B cell (primary cell): ENCODE measurements at places on chromosomes 11 and 22.

DNA sequence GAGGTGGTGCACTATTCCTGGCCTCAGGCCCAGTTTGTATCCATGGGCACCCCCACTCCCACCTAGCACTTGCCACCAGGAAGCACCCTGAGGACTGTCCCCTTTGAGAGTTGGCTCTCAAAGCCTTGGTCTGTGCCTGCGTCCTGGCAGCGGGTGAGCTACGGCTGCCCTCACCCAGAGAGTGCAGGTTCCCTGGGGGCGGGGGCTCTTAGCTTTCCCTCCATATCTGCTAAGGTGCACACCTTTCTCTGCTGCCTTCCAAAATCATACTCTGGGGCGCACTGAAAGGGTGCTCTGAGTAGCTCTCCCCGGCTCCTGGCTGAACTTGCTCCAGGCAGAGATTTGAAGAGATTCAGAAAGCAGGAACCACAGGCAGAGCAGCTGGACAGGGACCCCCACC, 7.1 kb downstream of the KCNQ1 start:
- DNase-seq, result no peak

DNA sequence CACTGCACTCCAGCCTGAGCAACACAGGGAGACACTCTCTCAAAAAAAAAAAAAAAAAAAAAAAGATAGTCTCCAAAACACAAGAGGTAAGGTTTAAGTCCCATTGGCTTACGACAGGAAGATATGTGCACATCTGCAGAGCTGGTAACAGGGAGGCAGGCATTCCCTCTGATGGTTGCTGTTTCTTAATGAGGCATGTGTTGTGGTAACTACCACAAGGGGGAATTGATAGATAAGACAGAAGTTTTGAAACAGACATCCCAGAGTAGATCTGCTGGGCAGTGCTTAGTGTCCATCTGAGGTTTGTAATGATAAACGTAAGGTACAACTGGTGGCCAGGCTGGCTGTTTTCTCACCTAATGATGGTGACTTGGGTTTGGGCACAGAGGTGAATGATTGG, 4.7 kb downstream of the EIF1AD start:
- DNase-seq, result no peak

GRCh38 chr11:115920841-115921480, 416.7 kb upstream of the CADM1 start:
- DNase-seq, result no peak

GRCh38 chr22:22759889-22760546, 115.6 kb downstream of the GGTLC2 start:
- no peak for DNase-seq

DNA sequence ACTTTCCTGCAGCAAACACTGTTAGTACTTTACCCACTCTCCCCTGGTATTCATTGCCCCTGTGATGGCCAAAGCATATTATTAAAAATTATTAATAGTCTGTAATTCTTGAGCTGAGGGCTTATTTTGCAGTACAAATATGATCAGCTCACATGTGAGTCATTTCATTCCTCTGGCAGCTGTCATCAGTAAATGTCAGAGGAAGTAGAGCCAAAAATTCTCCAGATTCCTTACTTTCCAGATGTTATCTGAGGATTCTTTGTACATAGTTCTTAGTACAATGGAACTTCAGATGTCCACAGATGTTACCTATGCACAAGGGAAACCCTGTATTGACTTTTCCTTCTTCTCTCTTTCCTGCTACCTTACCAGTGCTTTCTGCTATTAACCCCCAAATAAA, 12.5 kb downstream of the OR5B3 start:
- no peak for DNase-seq

GRCh38 chr22:46183733-46184132, 33.4 kb downstream of the PPARA start:
- DNase-seq, result no peak

DNA sequence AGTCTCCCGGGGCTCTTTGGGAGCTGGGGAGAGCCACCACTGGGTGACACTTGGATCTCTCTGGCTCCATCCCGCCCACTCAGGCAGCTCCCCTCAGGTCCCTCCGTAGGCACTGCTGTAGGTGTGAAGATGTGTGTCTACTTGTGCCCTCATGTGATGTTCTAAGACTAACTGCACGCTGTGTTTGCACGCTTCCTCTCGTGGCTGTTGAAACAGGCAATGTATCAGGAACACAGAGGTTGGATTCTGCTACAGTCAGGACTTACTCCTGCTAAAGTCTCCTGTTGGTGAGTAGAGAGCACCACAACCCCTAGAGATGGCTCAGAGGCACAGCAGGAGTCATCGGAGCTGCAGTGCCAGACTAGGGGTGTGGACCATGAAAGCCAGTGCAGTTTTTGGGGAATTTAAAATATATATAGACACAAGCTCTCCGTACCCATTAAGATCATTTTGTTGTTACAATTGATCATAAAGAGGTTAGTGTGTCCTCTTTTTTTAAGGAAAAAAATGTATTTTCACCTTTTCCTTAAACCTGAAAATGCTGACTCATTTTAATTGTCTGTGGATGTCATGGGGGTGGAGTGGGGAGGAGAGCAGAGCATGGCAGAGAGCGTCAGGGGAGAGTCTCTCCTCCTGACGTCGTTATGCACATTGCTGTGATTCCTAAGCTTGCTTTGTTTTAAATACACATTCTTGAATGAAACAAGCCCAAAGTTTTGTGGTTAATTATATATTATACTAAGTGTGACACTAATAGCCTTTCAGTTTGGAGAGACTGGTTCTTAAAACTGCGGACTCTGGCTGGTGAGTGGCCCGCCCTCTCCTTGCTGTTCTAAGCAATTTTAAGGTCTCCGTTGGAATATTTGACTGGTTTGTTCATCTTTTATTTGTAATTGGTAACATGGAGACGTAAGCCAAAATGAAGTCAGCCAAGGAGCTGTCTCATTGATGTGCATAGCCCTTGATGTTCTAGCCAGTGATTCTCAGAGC, 16.2 kb upstream of the CTTN start:
- DNase-seq, result no peak

- DNase-seq, result no peak
These were observed 1129.3 kb upstream of the RAG2 start for GRCh38 chr11:37727371-37727770.

DNA sequence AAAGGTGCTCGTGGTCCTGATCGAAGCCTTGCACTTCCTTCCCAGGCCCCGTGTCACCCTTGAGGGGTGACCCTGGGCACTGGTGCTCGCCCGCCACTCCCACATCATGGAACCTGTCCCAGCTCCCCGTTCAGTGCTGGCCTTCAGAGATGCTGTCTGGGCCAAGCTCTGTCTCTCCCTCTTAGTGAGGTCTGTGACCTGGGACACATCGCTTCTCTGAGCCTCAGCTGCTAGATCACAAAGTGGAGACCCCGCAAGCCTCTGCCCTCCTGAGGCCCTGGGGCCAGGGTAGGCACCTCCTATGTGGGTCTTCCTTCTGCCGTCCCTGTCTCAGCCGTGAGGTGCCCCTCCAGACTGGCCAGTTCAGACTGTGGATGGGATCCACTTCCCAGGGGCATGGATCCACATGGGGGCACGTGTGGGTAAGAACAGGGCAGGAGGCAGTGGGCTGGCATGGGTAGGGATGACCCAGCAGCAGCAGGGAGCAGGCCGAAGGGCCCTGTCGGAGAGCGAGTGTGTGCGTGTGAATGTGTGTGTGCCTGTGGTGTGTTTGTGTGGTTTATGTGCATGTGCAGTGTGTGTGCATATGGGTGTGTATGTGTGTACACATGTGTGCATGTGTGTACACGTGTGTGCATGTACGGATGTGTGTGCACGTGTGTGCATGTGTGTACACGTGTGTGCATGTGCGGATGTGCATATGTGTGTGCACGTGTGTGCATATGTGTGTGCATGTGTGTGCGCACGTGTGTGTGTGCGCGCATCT, 1073.7 kb downstream of the BRD1 start:
- DNase-seq, result no peak

- DNase-seq, result no peak
These were observed 623.4 kb upstream of the LUZP2 start for GRCh38 chr11:23873406-23873805.

GRCh38 chr22:37169406-37169805, 18.6 kb downstream of the C1QTNF6 start:
- no peak for DNase-seq

GRCh38 chr11:47108214-47108613, 68.5 kb downstream of the ARFGAP2 start:
- no peak for DNase-seq

- no peak for DNase-seq
These were observed 66.1 kb downstream of the ARL14EP start for GRCh38 chr11:30388957-30389356.

- DNase-seq, result no peak
These were observed 16.8 kb upstream of the CUL5 start for GRCh38 chr11:107991868-107992414.

GRCh38 chr11:62539238-62539925, 7.2 kb downstream of the AHNAK start:
- no peak for DNase-seq

- no peak for DNase-seq
These were observed 1398.8 kb downstream of the TBC1D22A start for GRCh38 chr22:48161298-48161697.

DNA sequence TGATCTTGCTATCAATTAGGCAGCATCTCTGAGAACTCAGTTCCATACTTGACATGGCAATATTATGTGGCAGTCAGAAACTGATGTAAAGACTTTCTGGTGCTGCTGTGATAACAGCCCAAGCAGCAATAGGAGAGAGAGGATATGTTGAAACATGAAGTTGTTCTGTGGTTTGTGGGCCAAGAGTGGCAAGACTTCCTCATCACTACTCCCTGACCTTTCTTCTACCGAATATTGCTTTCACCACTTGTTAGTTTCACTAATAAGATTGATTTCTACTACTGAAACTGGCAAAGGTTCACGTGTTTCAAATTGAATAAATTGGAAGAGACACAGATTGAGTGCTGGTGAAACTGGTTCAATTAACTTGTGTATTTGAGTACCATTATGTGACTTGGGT, 852.6 kb upstream of the RAG2 start:
- no peak for DNase-seq

- DNase-seq, result no peak
These were observed 17.1 kb upstream of the GNAZ start for GRCh38 chr22:23053051-23053707.

- DNase-seq, result no peak
These were observed 33.7 kb downstream of the RNF121 start for GRCh38 chr11:71962428-71963038.

DNA sequence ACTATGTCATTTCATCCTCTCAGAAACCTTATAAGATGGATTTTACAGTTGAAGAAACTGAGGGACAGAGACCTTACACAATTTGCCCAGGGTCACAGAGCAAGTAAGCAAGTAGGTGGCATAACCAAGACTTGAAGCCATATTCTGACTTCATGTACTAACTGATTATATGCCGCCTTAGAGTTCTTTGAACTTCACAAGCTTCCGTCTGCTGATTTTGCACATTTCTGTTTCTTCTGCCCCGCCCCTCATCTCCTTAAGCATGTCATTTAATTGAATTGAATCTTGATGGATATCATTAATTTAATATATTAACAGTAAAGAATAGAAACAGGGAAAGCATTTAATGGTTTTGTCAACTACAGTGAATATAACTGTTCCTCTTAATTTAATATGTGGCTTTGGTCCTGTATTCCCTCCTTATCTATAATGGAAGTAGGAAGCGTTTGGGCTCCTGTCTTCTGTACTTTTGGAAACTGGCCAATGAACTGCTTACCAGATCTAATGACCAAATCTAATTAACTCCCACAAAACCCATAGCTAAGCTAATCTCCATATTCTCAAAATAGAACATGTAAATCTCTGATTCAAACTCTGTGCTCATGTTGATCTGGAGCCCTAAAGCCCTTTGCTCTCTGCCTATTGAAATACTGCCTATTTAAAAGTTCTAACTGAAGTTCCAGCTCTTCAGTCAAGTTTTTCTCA, 30.4 kb downstream of the SIK2 start:
- DNase-seq, result no peak

- no peak for DNase-seq
These were observed 82.3 kb downstream of the RASSF10 start for GRCh38 chr11:13091373-13091772.

- DNase-seq, result peak; percentile 89
These were observed 2.8 kb downstream of the SIPA1 start for GRCh38 chr11:65640483-65641296.

- DNase-seq, result no peak
These were observed 183.0 kb downstream of the CEP164 start for GRCh38 chr11:117510646-117511045.

DNA sequence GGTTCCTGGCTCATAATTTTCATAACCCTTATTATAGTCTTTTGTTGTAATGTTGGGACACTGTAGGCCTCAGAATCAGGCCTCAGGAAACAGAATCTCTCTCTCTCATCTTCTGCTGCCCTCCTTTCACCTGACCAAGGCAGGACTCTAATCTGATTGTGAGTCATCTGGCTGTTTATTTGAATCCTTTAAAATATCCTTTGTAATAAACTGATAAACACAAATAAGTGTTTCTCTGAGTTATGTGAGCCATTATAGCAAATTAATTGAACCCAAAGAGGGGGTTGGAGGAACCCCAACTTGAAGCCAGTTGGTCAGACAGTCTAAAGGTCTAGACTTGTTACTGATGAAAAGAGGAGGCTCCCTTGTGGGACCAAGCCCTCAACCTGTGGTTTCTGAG, 30.6 kb downstream of the ACER3 start:
- DNase-seq, result no peak

DNA sequence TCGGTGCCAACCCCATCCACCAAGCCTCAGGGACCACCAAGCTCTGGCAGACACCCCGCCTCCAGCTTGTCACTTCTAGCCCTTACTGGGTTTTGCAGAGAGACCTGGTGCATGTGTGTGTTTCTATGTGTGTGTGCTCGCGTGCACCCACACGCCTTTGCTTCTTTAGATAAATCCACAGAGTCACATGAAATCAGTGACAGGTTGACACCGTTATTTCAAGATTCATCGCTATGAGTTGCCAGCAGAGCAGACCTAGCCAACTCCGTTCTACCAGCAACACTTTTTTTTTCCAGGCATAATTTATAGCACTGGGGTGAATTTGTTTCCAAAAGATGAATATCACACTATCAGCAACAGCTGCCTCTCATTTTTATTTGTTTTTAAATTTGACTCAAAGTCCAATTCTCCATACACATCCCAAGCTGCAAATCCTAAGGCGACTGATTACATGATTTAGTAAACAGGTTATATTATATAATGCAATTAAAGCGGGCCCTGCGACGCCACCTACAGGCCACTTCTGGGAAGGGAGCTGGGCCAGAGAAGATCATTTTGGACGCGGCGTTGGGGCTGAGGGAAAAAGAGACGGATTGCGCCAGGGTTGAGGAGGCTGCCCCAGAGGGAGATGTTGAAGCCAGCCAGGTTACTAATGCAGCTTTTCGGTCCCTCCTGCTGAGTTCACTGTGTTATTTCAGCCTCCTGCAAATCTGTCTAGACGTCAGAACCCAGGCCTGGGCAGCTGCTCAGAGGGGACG, 150.5 kb downstream of the FEZ1 start:
- DNase-seq, result peak; percentile 25

- DNase-seq, result no peak
These were observed 5.0 kb upstream of the MRPL11 start for GRCh38 chr11:66443602-66444001.
